ENCODE measurements at places on chromosomes 4 and X. TPM values are rescaled to one million over a fixed set of nuclear protein-coding genes. Genes with fewer than 3 reads are reported as not detected.

DNA sequence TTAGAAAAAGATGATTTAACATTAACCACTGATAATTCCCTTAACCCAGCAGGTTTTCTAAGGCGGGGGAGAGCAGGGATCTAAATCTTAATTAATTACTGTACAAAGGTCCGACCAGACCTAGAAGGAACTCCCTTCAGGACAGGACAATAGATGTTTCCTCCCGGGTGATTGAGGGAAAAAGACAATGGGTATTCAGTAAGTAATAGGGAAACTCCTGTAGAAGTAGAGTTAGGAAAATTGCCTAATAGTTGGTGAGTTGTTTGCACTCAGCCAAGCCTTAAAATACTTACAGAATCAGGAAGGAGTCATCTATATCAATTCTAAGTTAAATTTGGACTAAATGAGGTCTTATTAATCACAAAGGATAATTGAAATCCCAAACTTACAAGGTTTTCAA, 5.8 kb upstream of the SRD5A3 start:
- DNase-seq, result no peak

- DNase-seq, result no peak
These were observed 1324.2 kb downstream of the TECRL start for GRCh38 chr4:63085091-63085490.

DNA sequence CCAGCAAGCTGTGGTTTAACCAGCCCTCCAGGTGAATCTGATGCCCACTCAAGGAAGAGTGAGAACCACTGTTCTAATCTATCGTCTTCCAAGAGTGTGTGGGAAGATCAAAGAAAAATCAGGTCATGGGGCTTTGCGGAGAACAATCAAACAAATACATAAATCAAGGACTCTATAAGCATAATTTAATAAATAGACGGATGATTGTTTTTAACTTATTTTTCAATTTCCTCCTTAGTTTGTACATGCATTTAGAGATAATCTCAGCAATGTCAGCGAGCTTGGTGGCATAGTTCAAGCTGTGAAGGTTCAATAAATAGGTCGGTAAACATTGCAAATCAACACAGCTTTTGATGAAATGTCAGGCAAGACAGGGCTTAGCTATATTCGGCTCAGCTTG, 84.9 kb downstream of the DMD start:
- DNase-seq, result no peak

- DNase-seq, result no peak
These were observed 134.9 kb upstream of the CXXC4 start for GRCh38 chr4:104629601-104630000.

GRCh38 chr4:14787221-14787620, 215.1 kb upstream of the CPEB2 start:
- no peak for DNase-seq

The CD38 gene
- total RNA-seq, result 15.3 TPM

DNA sequence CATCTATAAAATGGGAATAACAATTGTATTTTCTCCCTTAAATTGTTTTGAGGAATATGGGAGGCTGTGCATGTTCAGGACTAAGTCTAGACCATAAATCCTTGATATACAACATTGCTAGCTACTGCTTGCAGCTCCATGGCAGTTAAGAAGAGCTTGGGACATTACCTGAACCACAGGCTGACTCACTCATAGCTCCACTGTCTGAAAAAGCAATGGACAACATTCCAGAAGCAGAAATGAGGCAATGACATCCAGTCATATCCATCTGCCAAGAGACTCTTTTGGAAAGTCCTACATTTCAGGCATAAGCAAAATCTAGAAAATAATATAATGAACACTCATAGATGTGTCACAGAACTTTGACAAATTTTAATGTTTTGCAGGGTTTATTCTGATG, 167.3 kb upstream of the LEF1 start:
- DNase-seq, result no peak

DNA sequence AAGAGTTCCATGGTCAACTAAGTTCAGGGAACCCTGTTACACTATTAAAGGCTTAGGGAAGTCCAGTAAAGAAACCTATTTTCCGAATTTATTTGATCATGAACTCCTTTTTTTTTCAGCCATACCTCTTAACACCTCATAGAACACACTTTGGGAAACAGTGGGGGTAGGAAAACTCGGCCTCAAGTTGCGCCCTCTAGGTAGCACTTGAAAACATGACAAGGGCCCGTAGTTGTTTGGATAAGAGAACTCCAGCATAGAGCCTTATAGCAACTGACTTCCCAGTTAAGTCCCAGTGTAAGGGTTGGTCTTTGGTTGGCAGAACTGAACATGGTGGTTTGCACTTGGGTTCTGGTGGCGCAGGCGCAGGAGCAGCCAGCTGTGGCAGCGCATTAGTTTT, 14.4 kb downstream of the OGT start:
- DNase-seq, result no peak

The CLNK gene
- 0.22 TPM for total RNA-seq

DNA sequence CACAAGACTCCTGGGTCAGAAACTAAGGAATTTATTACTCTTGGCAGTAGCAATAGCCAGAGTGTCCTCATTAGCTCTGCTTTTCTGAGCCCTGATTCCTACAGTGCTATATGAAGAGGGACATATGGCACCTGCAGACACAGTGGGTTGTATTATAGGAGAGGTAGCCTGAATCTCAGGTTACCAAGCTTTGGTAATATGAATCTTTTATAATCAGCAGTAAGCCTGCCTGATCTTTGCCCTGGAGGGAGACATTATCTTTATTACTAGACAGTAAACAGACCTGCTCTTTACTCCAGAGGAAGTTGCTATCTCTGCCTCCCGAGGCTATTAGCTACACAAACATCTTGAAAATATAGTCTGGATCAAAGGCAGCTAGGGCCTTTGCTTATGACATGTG, 62.5 kb upstream of the HOPX start:
- DNase-seq, result no peak

The PNMA6A gene
- total RNA-seq, result 0.68 TPM

- no peak for DNase-seq
These were observed 673.1 kb upstream of the CPEB2 start for GRCh38 chr4:14329228-14329627.

DNA sequence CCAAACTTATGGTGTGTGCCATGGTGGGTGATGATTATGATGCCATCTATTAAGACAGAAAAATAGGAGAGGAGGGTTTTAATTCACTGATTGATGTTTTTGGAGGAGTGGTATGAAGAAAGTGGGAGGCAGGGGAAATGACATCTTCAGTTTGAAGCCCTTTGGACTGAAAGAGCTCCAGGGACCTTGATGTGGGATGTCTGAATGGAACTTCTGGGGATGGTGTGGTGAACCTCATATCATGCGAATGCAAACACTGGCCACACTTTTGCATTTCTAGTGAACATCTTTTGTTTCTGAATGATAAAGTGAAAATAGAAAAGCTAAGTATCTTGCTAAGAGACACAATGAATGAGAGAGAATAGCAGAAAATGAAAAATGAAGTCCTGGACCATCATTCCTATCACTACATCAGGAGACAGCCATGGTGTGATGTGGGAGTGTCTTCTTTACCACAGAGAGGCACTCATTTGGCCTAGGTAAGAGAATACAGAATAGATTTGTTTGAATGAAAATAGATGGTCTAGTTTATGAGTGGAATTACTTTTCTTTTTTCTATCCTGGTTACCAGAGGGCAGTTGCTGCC, 123.5 kb downstream of the ZNF827 start:
- DNase-seq, result no peak

- DNase-seq, result no peak
These were observed 719 bp upstream of the TCEAL4 start for GRCh38 chrX:103584596-103584995.

DNA sequence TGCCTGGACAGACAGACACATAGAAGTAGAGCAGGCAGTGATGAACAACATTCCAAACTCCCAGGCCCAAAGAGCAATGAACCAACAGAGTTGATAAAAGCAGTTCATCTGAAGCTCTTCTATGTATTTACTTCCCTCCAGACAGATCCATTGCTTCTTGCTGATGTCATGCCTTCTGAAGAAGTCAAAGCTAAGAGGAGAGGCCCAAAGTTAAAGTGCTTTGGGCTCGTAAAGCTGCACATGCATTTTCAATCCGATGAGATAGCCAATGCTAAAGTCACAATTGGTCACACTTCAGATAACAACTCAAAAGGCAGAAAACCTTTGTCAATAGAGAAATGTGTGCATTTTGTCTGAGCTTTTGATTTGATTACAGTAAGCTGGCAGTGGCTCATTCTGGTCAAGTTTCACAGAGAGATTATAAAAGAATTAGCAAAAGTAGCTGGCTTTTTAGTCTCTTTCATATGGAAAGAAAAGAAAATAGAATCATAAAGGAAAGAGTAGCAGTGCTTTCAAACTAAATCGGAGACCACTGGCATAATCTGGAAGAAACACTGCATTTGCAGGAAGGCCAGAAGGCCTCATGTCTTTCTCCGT, 82.0 kb downstream of the GPC4 start:
- no peak for DNase-seq

DNA sequence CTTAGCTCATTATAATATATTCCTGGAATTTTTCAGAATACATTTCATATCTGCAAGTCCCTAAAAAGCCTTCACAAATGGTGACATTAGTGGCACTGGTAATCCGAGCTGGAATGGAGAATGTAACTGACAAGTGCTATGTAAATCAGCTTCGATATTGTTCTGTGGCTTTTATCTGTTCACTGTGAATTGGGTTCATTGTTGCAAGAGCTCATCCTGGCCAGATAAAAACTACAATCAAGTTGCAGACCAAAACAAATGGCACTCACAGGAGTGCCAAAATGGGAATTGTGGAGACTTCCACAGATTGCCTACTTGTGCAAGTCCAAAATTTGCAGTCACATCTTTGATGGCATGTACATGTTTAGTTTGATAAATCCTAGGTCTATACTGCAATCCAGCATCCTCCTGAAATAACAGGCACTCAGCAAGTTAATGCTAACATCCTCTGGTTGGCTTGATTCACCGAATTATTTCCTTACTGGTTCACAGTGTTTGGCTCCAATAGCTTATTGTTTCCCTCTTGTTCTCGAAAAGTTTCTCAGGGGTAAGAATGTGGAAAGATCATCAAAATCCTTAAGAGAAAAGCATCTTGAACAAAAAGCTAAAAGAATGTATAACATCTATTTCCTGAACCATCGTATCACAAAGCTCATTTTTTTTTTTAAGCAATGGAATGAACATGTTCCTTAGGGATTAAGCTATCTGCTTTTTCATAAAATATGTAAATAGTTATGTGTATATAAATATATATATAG, 904.9 kb downstream of the CENPC start:
- no peak for DNase-seq

DNA sequence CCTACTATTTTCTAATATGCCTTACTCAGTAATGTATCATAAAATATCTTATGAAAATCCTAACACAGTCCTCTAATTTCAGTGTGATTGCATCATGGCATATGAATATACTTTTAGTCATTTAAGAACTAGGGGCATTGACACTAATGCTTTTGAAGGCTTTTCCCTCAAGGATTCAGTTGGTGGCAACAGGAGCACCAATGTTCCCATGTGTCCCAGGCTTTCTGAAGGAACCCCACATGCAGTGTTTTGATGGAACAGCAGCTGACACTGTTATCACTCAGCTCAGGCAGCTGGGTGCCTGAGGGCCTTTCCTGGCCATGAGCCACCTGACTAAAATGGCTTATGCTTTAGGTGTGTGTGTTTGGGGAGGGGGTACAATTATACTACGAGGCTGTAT, 348.3 kb downstream of the ARHGAP24 start:
- no peak for DNase-seq

DNA sequence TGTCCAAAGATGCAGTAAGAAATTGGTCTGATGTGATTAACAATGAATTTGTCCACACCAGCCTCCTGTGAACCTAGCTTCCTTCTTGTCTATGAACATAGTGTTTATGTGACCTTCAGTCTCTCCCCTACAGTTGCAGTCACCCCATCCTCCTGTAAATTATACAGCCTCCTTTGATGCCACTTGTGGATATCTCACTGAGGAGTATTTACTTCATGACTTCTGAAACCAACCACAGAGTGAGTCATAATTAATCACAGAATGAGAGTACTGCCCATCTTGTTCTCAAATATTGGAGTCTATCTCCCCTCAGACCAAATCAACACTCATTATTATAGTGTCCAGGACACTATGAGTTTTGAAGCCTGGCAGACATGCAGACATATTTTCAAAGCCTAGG, 27.3 kb upstream of the XAGE2 start:
- no peak for DNase-seq

The RASL11B gene
- total RNA-seq, result not detected

The NEXMIF gene
- total RNA-seq, result 3.7 TPM

The MAGEB10 gene
- total RNA-seq, result not detected

DNA sequence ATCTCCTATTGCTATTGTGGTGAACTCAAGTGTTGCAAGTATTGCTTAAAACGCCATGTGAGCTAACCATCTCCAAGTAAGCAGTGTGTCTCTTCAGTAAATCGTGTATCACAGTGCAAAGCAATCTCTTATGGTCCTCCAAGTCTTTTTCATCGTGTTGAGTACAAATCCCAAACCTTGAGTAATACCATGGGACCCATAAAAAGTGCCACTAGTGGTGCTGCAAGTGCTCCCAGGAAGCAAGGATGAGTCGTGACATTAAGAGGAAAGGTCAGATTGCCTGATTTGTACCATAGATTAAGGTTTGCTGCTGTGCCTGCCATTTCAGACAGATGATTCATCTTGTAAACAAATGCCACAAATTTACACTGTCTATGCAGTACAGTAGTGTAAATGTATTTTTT, 66.9 kb upstream of the BMPR1B start:
- DNase-seq, result no peak
